AG20443 (cell line): ENCODE measurements at places on chromosomes 6 and 20.
A peak's percentile ranks its signal among the peaks of the same experiment; 100 is the strongest.

DNA sequence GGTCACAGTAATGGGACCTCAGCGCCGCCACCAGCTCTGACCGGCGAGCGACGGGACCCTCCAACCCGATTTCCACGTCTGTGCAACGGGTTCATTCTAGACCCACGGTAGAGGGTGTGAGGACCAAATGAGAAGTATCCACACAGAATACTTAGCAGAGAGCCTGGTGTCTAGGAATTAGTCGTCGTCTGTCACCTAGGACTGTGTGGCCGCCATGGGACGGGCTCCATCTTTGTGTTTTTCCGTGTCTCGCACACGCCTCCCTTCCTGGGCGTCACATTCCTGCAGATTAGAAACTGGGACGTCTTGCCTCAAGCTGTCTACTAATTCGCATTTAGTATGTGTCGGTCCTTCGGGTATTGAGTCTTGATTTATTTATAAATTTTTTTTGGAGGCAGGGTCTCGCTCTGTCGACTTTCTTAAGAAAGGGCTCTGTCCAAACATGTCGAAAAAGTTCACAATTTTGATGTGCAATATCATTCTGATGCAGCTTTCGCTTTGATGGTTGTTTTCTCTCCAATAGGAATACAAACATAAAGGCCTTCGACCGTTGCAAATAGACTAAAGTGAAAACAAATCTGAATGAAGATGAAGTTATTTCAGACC, 563 bp downstream of the MGME1 start:
- peak; percentile 27 for DNase-seq

DNA sequence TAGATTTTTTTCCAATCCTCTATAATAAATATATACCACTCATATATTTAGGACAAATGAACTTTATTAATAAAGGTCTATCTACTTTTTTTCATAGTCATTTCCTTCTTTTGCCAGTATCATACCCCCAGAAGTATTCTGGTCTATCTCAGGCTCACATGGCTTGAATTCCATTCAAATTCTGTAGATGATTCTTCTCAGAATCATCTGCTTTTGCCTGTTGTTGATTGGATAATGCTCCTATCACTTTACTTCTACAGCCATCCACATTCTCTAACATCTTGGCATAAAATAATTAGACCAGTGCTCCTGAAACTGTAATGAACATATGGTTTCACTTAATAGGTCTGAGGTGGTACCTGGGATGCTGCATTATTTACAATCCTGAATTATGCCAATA, 121.2 kb downstream of the GFRAL start:
- DNase-seq = no peak

GRCh38 chr6:43972913-43973300, 154.3 kb downstream of the MRPL14 start:
- DNase-seq = peak; percentile 92

GRCh38 chr6:47129129-47129528, 87.0 kb upstream of the ADGRF1 start:
- no peak for DNase-seq

GRCh38 chr6:80537118-80537972, 430.9 kb downstream of the BCKDHB start:
- no peak for DNase-seq

DNA sequence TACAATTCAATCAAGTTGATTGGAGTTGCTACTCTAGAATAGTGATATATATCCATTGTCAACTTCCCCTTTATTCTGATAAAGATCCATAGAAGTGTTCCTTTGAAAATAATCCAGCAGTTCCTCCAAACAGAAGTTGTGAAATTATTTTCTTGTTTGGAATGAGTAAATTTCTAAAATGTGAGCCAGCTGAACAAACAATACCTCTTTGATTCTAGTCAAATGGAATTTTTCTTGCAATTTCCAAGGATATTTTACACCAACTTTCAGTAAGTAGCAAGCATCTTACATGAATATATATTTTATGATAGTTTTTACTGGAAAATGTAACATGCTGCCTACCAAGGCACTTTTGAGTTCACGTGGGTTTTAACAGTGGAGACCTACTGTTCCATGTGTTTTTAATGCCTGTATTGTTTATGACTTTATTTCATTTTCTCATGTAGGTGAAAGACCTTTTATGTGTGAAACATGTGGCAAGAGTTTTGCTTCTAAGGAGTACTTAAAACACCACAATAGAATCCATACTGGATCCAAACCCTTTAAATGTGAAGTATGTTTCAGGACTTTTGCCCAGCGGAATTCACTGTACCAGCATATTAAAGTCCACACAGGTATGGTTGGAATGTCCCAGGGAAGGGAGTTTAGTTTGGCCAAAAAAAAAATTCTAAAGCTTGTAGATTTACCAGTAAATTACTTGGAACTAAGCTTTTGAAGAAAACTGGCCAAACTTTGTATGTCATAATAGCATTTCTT, 6.5 kb downstream of the GZF1 start:
- DNase-seq = peak; percentile 24

DNA sequence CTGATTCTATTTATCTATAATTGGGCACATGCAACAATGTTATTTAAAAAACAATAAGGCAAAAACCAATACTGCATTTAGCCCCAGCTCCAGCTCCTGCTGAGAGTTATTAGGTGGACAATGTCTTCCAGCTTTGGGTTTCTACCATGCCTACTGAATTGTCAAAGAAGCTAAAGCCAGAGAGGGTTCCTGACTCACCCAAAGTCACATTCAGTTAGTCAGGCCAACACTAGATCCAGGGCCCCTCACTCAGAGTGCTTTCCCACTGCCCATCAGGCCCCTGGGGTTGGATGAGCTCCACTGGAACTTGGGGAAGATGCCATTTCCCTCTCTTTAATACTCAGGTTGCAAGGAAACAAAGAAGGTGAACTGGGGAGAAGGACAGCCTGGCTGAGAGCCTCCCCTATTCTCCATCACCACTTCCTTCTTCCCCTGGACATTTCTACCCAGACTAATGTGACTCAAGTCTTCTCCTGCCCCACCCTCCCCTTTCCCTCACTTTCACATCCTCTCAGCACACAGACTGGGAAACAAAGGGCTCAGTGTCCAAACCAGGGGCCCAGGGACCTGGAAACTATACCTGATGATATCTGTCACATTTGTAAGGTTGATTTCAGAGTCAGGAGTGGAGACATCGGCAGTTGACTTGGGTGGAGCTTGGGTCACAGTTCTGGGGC, 6.0 kb downstream of the TREM1 start:
- DNase-seq = no peak

GRCh38 chr20:40949346-40949745, 79.3 kb upstream of the TOP1 start:
- DNase-seq = no peak

GRCh38 chr6:169957351-169957963, 206.0 kb downstream of the ERMARD start:
- no peak for DNase-seq

GRCh38 chr20:58708246-58708931, 15.8 kb downstream of the NPEPL1 start:
- DNase-seq = peak; percentile 7

DNA sequence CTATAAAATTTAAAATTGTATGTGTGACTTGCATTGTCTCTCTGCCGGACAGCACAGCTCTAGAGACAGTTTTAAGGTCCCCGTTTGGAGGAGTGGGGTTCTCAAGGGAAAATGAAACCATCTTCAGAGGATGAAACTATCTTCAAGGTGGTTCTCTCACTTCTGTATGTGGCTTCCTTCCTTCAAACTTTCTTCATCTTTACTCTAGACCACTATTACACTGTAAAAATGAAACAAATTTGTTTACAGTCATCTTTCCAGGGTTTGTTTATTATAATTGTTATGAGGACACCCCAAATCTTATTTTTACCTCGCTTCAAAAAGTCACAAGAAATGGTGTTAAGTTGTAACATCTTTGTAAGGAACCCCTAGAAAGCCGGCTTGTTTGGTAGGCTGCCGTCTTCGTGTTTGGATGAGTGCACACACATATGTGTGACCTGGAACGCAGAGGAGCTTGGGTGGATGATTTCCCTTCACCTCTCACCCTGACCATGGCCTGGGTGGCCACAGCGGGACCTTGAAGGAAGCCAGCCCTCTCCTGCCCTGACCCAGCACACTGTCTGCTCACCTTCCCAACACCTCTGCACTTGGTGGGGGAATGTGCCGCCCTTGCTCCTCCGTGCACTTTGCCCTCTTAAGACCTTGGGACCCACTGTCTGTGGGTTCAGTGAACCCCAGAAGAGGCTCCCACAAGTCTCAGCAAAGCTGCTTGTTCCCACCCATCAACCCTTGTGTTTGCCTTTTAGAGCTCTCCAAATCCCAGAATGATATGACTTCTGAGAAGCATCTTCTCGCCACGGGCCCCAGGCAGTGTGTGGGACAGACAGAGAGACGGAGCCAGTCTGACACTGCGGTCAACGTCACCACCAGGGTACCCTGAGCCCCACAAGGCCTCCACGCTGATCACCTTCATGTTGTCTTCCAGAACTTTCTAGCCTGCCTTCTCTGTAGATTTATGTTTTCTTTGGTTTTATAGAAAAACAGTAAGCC, 67.8 kb downstream of the SYTL3 start:
- DNase-seq = no peak

DNA sequence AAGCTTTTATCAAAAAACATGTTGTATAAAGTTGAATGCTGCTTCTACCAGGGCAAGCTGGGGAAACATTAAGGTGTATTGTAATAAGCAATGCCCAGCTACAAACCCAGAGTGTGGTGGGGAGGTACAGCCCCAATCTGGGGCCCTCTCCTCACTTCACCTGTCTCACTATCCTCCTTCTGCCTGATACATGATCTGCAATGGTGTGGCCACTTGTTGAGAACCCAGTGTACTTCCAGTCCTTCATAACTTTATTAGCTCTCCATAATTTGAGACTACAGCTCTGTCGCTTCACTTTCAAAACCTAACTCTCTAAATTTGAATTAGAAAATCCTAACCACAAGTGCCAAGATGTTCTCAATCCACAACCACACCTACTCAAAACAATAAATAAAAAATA, 84.9 kb downstream of the EPB41L2 start:
- DNase-seq = no peak

DNA sequence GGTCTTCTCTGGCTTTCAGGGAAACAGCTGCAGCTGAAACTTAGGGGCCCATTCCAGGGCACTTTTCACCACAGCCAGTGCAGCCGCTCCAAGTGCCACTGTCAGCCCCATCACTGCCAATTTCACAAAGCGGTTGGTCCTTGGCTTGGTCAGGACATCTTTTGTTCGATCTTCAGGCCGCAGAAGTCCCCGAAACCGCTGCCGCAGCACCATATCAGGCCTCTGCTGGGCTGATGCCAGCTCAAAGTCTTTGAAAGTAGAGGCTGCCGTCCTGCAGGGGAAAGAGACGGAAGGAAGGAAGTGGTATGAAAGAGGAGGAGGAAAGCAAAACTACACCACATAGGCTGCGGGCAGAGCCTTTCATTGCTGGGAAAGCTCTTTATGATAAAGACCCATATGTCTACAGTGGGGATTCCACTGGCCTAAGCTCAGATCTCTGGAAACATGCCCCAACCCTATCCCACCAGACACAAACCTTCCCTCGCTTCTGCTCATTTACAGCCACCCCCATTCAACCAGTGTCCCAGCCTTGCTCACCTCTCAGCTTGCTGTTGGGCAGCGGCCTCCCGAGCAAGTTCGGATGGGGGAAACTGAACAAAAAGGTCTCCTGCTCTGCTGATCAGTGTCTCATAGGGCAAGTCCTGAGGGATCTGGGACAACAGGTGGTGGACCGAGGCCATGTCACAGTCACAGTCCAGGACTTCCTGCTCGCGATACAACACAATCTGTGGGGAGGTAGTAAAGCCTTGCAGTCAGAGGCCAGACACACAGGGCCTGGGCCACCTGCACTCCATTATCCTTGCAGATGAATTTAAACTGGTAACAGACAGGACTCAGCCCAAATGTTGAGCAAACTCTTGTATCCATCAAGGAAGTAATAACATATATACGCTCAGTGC, 23.5 kb downstream of the TBC1D20 start:
- DNase-seq = no peak

- no peak for DNase-seq
Measured at GRCh38 chr6:102581378-102582124, 1188.0 kb downstream of the GRIK2 start.

DNA sequence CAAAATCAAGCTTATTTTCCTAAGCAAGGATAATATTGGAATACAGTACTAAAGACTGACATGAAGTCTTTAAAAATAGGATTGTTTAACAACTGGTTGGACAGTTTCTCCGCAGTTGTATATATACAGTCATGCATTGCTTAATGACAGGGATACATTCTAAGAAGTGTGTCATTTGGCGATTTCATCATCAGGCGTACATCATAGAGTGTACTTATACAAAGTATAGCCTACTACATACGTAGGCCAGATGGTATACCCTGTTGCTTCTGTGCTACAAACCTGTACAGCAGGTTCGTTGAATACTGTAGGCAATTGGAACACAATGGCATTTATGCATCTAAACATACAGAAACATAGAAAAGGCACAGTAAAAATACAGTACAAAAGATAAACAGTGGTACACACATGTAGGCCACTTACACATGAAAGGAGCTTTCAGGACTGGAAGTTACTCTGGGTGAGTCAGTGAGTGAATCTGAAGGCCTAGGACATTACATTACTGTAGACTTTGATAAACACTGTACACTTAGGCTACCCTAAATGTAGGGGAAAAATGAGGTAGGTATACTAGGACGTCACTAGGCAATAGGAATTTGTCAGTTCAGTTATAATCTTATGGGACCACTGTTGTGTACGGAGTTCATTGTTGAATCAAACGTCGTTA, 20.1 kb downstream of the HECA start:
- no peak for DNase-seq

- DNase-seq = no peak
Measured at GRCh38 chr6:161266513-161267230, 7.2 kb downstream of the AGPAT4 start.

DNA sequence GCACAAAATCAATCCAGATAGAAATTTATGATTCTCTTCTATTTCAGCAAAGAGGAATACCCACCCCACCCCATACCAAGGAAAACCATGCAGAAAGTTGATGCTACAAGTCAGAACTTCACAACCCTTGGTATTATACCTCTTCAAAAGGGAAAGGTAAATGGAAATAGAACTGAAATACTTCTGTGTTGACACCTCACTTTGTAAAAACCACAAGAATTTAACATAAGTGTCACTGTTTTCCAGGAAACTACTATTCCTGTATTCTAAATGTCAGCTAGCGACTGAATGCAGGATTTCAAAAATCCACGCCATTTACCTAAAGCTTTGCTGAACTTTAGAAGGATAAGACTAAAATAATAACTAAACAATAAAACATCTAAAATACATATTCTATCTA, 3.6 kb downstream of the CPNE1 start:
- no peak for DNase-seq

DNA sequence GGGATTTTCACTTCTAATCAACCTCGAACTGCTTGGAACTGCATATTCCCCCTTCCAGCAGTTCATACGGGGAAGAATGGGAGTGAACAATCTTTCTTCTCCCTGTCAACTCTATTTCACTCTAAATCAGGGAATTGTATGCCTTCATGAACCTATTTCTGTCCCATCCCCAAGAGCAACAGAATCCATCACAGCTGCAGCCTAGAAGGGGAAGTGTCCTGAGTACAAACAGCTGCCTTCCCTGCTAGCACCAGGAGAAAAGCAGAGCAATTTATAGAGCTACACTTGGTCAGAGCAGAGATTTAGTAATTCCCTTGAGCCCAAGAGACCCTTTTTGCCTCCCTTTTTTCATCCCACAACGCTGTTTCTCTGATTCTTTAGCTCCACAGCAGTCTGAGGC, 208.4 kb downstream of the ADGRG6 start:
- no peak for DNase-seq
